Iris pigment epithelial cell (primary cell): ENCODE measurements at places on chromosomes 4 and X.

DNA sequence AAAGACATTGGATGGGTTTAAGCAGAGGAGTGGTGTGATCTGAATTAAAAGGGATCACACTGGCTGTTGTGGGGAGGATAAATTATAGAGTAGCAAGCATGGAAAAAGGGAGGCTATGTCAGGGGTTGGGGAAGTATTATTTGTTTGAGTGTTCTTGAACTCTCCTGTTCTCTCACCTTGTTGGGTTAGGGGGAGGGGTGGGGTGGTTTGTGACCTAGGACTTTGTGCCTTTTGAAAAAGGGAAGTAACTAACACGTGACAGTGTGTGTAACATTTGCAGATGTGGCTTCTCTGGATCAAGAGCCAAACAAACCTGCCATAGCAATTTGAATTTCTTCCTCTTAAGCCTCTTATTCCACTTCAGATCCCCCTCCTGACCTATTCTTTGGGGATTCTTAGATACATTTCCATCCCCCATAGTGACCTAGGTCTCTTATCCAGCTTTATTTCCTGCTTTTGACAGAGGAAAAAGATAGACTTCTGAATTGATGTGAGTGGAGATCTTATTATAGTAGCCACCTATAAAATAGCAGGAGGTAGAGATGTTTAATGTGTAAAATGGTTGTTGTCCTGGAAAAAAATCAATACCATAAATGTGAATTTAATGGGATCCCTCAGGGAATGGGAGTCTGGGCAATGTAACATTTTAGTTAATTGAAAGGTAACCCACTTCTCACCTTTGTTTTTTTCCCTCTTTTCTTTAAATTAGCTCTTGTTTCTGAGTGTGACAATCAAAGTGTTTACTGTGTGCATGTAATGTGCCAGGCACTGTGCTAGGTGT, 120.4 kb downstream of the CT47B1 start:
- no peak for DNase-seq

DNA sequence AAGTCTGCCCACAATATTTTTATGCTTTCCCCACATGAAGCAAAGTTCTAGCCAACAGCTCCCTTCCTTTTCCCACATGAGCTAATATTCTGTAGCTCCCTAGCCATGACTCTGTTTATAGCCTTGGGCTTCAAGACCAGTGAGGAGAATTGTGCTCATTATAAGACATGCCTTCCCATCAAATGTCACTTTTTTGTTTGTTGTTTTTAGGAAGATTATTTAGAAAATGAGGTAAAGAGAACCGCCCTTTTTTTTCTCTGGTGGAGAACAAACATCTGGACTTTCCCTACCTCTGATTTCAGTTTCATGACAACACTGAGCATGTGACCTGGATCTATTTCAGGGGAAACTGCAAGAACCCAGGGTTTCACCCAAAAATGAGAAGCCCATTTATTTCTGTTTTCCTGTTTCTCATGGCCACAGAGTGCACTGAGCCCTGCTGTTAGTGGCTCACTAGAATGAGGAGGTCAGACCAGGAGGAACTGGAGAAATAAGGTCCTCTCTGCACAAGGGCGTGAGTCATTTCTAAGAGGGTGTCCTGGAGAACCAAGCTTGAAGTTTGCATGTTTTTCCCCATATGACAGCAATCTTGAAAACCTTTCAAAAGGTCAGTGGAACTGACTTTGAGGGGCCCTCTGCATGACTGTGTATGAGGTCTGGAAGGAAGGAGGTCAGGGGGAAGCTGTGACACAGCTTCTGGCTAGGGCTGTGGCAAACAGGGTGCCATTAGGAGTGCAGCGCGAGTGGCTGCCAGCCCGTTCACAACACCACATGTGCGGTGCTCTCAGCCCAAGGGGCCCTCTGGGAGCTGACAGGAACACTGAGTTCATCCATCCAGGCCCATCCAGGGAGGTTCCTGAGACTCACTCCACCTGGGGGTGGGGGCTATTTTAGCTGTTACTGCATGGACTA, 55.2 kb downstream of the CHST7 start:
- DNase-seq = peak; percentile 46

GRCh38 chrX:55907968-55908607, 190.5 kb downstream of the RRAGB start:
- DNase-seq = peak; percentile 15

DNA sequence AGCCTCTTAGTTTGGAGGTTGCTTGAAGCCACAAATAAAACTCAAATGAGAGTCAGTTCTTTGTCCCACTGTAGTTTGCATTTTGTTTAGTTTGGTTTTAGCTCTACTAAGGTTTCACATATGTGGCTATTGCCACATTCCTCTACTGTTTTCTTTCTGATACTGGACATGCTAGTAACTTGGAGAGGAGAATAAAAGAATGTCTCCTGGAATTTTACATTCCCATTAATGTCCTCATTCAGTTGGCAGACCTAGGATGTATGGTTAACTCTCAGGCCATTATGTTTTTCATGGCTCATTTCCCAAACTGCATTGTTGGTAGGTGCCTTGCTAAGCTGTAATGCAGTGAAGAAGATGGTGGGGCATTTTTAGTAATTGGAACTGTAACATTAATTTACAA, 29.9 kb downstream of the UPRT start:
- peak; percentile 56 for DNase-seq

DNA sequence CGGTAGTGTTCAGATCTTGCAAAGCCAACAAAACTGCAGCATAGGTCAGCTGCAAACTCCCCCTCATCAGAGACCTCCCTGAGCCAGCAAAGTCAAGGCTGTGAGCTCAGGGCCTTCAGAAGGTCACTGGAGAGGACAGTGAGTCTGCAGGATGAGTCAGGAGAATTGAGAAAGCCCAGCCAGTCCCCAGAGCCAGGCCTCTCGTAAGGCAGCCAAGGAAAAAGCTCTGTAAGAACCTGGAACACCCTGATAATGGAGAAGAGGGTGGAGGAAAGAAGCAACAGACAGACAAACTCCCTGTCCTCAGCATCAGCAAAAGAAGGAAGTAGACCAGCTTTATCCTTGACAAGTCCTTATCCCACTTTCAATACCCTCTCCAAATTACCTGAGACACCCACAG, 33.0 kb downstream of the GRIA3 start:
- DNase-seq = peak; percentile 8

GRCh38 chr4:170420255-170420693, 330.5 kb upstream of the AADAT start:
- peak; percentile 58 for DNase-seq
